ENCODE measurements at places on chromosomes 7 and 10.
A peak's percentile ranks its signal among the peaks of the same experiment; 100 is the strongest.

DNA sequence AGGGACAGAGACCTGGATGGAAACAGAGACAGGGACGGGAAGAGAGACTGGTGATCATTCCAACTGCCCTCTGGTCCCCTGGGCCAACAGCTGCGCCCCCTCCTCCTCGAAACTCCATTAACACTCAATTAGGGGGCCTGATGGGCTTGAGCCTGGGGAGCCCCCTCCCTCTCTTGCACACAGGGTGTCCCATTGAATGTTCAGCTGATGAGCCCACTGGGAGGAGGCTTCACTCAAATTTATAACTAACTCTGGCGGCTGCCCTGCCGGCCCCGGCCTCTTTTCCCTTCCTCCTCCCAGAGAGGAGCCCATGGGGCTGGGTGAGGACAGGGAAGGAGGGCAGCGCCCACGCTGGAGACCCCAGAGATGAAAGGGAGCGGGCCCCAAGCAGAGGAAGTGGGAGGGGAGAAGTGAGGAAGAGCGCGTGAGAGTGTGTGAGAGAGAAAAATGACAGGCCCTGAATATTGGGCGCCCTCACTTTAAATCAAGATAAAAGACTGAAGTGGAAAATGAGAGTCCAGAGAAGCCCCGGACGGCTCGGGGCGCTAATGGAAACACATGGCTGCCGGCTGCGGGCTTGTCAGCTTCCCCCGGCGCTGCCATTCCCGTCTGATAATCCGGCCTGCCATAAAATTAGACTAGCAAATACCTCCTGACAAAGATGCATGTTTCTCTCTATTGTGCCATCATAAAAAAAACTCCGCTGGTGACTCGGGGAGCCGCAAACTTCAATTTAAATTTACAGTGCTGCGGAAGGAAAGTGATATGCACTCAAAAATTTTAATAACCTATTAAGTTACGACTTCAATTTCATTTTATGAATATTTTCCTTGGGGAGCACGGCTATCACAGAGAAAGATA lies 58.0 kb upstream of the PAX2 start:
- no peak for DNase-seq

DNA sequence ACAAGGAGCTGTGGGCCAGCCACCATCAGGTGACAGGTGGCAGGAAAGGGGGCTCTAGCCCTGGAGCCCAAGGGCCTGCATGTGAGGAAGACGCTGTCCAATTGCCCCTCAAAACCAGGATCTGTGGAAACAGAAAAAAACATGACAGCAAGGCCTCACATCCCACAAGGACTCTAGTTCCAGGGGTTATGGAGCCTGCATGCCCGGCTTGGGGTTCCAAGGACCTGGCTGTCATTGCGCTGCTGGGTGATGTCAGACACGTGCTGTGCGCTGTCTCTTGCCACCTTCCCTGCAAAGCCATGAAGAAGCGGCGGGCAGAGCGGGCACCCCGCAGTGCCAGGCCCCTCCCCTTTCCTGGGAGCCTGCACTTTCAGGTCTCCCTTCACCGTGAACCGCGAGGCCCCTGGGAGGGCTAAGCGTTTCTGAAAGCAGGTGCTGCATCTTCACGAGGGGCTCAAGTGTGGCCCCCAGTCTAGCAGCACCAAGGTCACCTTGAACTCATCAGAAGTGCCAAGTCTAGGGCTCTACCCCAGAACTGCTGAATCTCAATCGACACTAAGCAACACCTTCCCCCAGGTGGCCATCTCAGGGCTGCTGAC lies 15.1 kb upstream of the CRYGN start:
- DNase-seq = no peak

DNA sequence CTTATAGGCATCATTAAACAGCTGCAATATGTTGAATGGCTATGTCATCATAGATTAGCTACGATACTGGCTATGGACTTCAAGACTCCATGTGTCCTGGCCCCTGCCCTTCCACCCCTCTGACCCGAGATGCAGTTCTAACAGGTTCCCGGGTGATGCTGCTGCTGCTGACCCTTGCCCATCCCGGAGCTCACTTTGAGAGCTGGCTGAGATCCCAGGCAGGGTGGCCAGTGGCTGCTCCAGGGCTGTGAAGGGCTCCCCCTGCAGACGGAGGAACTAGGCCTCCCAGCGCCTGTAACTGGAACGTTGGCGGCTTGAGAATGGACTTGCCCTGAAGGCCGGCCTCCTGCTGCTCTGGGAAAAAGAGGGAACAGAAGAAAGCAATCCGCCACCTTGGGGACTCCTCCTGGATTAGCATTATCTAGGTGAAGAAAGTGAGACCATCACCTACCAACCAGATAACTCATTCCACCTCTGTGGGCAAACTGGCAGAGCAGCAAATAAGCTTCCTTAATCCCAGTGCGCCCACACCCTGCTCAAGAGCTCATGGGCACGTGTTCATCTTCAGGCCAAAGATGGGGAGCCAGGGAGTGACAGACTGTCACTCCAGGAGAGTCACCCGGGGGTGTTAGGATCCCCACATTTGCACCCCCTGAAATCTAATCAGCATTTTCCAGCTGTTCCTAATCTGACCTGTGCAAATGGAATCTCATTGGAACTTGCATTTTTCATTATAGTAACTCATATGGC lies 56.8 kb downstream of the PARP12 start:
- no peak for DNase-seq

DNA sequence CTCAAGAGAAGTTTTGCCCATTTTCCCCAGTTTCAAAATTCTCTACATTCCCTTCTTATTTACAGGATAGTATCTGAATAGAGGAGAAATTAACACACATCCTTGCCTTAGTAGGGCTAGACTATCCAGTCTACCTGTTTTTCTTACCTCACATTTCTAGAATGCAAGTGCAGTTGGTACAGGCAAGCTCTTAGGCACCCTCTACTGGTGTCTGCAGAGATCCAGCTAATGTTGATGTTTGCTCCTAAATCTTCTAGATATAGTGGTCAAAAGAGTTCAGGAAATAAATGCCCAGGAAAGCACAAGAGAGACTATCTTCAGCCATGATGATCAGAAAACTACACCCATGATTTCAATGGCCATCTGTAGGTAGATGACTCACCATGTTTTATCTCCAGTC lies 205.3 kb downstream of the HTR7 start:
- no peak for DNase-seq

DNA sequence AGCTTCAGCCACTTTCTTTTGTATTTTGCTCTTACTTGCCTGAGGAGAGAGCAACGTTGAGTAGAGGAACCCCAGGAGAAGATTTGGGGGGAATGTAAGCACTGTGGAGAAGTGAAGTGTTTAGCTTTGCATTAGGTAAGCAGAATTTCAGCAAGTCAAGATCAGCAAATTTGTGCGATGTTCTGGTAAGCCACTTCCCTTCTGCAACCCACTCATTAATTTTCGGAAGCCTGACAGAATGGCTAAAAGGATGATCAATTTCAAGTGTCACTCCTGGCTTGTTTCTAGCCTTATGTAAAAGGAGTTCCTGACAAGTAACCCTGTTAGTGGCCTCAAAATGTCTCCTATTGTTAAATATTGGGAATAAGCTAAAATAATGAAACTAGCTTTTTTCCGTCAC lies 48.5 kb upstream of the NXPH1 start:
- DNase-seq = no peak

DNA sequence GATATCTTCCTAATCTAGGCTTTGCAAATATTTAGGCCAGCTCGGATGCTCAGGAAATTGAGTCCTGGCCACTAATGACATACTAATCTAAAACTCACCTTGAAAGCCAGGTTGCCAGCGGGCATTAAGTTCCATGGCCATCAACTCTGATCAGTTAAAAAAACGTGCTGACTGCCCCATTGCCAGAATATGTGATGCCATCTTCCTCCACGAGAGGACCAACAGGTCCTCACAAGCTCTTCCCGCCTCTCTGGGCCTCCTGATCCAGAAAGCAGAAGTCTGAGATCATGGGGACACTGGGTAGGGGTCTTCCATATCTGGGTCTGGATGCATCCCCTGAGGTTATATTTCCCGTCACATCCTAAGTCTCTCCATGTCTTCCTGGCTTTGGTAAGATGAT lies 311.3 kb downstream of the TCERG1L start:
- DNase-seq = no peak

GRCh38 chr10:99784016-99784726 lies 1.7 kb downstream of the ABCC2 start:
- no peak for DNase-seq

GRCh38 chr7:36279926-36280315 lies 109.7 kb upstream of the ANLN start:
- DNase-seq = no peak

- DNase-seq = no peak
Observed at GRCh38 chr7:89049043-89049442, 253.5 kb upstream of the TEX47 start.

DNA sequence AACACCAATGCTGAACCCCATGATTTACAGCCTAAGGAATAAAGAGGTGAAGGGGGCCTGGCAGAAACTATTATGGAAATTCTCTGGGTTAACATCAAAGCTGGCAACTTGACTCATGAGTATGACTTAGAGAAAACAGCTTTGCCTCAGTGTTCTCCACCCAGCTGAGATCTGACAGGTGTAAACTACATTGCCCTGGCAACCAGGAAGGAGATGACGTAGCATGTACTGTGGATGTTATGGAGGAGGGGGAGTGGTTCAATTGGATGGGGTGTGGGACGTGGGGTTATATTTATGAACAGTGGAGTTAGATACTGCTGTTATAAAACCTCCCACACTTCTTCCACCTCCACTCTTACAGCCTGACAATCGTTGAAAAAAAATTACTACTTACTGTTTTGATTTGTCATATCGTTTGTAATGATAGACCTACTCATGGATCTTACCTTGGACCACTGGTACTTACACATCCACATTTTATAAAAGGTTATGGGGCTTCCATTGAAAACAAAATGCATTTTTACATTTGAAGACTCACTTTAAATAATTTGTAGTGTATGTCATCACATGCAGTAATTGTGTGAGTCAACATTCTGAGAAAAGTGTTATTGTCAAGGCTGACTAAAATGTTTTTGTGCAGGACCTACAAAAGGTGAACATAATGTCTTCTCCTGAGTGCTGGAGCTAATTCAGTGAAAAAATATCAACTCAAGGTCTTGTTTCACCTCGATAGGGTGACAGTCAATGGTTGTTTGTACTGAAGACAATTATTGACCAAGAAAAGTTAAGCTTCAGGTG lies 6.4 kb downstream of the OR2F1 start:
- DNase-seq = no peak

- DNase-seq = peak; percentile 40
Observed at GRCh38 chr10:79344502-79345195, 2.6 kb upstream of the PPIF start.

DNA sequence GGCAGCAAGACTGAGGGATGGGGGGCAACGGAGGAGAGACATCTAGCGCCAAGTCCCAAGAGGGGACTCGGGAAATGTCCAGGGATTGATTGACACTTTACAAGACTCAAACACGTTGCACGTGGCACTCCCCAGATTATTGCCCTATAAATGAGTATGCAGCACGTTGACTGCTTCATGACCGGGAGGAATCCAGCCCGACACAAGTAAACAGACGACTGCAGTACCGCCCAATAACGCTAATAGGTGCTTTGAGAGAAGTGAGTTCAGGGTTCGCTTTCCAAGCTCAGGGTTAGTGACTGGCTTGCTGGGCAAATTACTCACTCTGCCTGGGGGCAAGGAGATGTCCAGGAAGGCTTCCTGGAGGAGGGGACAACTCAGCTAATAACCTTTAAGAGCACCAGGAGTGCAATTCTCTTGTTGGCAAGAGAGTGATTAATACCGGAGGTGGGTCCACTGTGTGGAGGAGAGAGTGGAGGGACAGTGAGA lies 73.3 kb upstream of the MYL10 start:
- no peak for DNase-seq

GRCh38 chr10:44089671-44090070 lies 295.2 kb downstream of the CXCL12 start:
- no peak for DNase-seq

DNA sequence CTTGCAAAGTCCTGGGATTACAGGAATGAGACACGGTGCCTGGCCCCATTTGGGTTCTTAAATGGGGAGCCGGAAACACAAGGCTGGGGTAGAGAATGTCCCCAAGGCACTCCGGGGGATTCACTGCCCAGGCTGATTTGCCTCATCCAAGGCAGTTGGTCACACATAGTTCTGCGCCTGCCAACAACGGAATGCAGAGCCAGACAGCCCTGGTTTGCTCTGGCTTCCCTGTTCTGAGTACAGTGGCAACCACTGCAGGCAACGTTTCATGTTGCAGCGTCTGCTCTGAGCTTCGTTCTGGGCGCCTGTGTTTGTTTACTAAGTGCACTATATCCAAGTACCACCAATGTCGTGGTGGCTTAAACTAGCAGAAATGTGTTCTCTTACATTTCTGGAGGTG lies 61.7 kb upstream of the C1QL3 start:
- no peak for DNase-seq

DNA sequence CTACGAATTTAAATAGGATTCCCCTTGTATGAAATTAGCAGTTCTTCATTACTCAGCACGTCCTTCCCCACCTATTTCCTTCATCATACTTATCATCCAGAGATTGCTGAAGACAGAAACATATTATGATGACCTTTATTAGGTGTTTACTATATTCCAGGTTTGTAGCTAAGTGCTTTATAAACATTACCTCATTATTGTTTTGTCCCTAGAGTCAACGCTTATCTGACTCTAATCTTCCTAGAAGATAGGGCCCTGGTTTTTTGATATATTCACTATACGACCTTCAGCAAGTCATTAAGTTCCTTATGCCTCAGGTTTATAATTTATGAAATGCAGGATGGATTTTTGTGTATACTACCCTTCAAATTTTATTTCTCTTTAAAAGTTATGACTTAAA lies 36.8 kb upstream of the NRP1 start:
- no peak for DNase-seq

DNA sequence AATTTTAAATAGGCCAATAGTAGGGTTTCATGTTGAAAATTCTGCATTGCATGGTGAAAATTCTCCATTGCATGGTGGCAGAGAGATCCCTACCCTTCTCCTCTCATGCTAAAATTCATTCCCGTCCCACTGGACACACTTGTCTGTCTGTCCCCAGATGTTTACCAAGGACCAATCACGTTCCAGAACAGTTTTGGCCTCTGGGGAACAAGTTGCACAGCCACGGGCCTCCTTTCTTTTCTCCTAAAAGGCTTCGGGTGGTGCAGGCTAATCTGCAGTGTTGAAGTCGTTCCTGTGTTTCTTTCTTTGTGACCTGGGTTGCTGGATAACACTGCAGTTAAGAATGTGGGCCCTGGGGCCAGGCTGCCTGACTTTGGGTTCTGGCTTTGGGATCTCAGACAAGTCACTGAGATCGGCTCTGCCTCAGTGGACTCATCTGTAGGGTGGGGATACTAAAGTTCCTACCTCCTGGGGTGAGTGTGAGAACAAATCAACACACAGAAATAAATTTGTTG lies 113.1 kb upstream of the FAM204A start:
- DNase-seq = no peak

DNA sequence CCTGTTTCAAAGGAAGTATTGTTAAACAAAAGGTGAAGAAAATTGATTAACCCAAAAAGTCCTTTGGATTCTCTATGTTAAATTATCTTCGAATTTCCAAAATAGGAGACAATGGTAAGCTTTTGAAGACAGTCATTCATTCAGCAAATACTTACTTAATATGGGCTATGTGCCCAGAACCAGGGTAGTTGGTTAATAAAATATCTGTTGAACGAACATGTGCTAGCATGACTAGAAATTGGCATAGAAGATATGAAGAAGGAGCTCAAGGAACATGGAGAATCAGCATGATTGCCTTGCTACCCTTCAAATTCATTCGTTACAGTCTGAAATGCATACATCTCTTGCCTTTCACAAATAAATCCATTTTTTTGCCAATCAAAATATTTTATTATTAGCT lies 123.1 kb upstream of the RHEB start:
- no peak for DNase-seq

- peak; percentile 7 for DNase-seq
Observed at GRCh38 chr7:156073366-156074052, 261.2 kb upstream of the SHH start.

GRCh38 chr7:13898957-13899670 lies 90.4 kb downstream of the ETV1 start:
- DNase-seq = no peak

Data from NCI-H187 (cell line).